Retina (tissue), 1 donor: ENCODE measurements at places on chromosomes 7 and 10.

DNA sequence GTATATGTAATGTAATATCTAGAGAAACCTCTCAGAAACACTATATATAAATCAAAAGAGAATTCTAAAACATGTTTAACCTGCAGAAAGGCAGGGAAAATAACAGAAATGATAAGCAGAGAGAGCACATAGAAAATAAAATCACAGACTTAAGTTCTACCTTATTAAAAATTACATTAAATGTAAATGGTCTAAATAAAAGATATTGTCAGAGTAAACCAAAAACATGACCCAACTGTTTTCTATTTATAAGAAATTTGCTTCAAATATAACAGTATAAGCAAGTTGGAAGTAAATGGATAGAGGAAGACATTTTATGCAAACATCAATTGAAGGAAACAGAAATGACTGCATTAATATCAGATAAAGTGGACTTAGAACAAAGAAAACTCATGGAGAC lies 43.4 kb downstream of the HECTD2 start:
- no peak for DNase-seq

- DNase-seq, result no peak
Measured at GRCh38 chr7:37430640-37431039, 18.0 kb downstream of the ELMO1 start.

- peak; percentile 48 for DNase-seq
Measured at GRCh38 chr7:158957921-158958491, 101.6 kb downstream of the DYNC2I1 start.

DNA sequence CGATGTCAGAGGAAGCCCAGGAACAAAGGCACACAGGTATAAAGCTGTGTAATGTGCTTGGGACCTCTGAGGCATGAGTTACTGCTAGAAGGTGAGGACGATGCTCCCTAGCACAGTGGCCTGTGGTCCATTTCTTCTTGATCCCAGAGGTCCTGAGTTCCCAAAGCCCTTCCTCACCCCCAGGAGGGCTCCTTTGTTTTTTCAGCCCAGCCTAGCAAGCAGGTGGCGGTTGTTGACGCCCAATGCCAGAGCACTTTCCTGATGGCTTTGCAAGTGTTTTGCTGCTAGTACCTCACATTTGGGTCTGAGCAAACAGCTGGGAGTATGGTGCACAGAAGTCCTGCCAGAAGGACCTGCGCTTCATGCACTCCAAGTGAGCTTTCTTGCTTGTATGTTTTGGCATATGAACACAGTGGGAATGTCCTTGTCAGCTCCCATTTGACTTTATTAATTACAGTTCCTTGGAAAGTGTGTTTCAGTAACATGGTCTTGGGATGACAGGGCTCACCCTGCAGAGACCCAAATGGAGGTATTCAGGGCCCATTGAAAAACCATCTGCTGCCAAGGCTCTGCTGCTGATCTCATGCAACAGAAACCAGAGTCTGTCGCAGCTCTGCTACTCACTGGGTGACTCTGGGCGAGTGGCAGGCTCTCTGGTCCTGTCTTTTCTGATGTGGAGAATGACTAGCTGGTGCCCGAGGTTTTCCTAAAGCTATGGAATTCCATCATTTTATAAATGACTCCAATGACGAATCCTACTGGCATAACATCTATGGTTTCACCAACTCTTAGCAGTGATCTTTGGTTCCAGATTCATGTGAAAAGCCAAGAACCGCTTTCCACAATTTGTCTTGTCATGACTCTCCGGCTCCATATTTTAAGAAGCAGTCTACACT lies 134.9 kb downstream of the ARID5B start:
- no peak for DNase-seq

- peak; percentile 49 for DNase-seq
Measured at GRCh38 chr10:101000915-101001658, 1.5 kb downstream of the LZTS2 start.

DNA sequence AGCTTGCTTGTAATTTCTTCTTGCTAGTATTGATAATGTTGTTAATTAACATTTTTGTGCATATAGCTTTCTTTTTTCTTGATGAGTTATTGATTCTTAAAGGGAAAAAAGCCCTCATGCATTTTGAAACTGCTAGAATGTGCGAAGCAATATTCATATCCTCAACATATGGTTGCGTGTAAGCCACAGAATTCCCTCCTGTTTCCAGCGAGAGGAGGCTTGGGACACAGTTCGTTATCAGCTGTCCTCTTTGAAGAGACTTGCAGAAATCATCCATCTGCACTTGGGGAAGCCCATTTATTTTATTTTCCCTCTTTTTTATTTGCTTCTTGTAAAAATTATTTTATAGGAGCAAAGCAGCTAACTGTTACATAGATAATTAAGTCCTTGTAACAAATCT lies 398.0 kb downstream of the ADRA2A start:
- no peak for DNase-seq

GRCh38 chr7:1114088-1114487 lies 26.2 kb downstream of the GPER1 start:
- no peak for DNase-seq

- no peak for DNase-seq
Measured at GRCh38 chr10:9299966-9300365, 1245.5 kb downstream of the GATA3 start.
